Suprapubic skin (tissue), 4 donors: ENCODE measurements at places on chromosomes 1 and 21. TPM values are rescaled to one million over a fixed set of nuclear protein-coding genes. Genes with fewer than 3 reads are reported as not detected.
A peak's percentile ranks its signal among the peaks of the same experiment; 100 is the strongest.

GRCh38 chr1:18099026-18099425, 8.6 kb upstream of the IGSF21 start:
- H3K27me3 ChIP-seq = peaks cover 29% of the 10 kb centered on the region
- H3K4me1 ChIP-seq = no peaks in the 10 kb centered on the region
- no peaks in the 10 kb centered on the region for H3K36me3 ChIP-seq
- H3K27ac ChIP-seq = no peak overlapping the region

- H3K27ac ChIP-seq = no peak overlapping the region
- DNase-seq = no peak
- peaks cover 31% of the 10 kb centered on the region for H3K27me3 ChIP-seq
- H3K4me3 ChIP-seq = no peak overlapping the region
Measured at GRCh38 chr1:204777591-204777990, 92.1 kb upstream of the LRRN2 start.

DNA sequence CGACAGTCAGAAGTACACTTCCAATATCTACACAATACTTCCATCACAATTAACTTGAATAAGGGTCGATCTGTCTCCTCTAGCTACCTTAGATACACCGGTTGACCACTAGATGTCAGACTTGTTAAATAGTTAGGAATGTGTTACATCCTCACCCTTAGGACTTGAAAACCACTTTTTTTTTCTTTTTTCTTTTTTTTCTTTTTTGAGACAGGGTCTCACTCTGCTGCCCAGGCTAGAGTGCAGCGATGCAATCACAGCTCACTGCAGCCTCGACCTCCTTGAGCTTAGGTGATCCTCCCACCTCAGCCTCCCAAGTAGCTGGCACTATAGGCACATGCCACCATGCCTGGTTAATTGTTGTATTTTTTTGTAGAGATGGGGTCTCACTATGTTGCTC, 120.4 kb upstream of the GREM2 start:
- H3K27me3 ChIP-seq = no peaks in the 10 kb centered on the region
- H3K27ac ChIP-seq = no peak overlapping the region
- no peak for DNase-seq

SYCP1 gene
- not detected for total RNA-seq

GRCh38 chr1:226691247-226691646, 47.8 kb downstream of the ITPKB start:
- H3K27ac ChIP-seq = peak overlapping the region; percentile 42
- no peaks in the 10 kb centered on the region for H3K27me3 ChIP-seq
- DNase-seq = no peak
- no peak overlapping the region for H3K4me3 ChIP-seq
- H3K36me3 ChIP-seq = no peaks in the 10 kb centered on the region
